ENCODE measurements at places on chromosomes 4 and X.

- no peak for DNase-seq
These were observed 9.2 kb upstream of the GPC3 start for GRCh38 chrX:133994576-133994975.

- peak; percentile 16 for DNase-seq
These were observed 112.9 kb downstream of the FRYL start for GRCh38 chr4:48667148-48667547.

DNA sequence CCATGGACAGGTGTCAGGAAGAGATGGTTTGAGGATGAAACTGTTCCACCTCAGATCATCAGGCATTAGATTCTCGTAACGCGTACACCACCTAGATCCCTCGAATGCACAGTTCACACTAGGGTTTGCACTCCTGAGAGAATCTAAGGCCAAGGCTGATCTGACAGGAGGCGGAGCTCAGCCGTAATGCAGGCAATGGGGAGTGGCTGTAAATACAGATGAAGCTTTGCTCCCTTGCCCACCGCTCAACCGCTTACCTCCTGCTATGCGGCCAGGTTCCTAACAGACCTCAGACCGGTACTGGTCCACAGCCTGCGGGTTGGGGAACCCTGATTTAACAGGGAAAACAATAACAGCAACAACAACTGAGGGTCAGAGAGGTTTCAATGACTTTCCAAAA, 2.0 kb upstream of the TEC start:
- peak; percentile 41 for DNase-seq

GRCh38 chr4:62449538-62449937, 1249.4 kb downstream of the ADGRL3 start:
- no peak for DNase-seq

- no peak for DNase-seq
These were observed 367.5 kb upstream of the CTSO start for GRCh38 chr4:156321203-156321602.

GRCh38 chr4:61520681-61521160, 320.6 kb downstream of the ADGRL3 start:
- DNase-seq, result no peak

GRCh38 chrX:16039363-16039762, 84.0 kb upstream of the GRPR start:
- no peak for DNase-seq

DNA sequence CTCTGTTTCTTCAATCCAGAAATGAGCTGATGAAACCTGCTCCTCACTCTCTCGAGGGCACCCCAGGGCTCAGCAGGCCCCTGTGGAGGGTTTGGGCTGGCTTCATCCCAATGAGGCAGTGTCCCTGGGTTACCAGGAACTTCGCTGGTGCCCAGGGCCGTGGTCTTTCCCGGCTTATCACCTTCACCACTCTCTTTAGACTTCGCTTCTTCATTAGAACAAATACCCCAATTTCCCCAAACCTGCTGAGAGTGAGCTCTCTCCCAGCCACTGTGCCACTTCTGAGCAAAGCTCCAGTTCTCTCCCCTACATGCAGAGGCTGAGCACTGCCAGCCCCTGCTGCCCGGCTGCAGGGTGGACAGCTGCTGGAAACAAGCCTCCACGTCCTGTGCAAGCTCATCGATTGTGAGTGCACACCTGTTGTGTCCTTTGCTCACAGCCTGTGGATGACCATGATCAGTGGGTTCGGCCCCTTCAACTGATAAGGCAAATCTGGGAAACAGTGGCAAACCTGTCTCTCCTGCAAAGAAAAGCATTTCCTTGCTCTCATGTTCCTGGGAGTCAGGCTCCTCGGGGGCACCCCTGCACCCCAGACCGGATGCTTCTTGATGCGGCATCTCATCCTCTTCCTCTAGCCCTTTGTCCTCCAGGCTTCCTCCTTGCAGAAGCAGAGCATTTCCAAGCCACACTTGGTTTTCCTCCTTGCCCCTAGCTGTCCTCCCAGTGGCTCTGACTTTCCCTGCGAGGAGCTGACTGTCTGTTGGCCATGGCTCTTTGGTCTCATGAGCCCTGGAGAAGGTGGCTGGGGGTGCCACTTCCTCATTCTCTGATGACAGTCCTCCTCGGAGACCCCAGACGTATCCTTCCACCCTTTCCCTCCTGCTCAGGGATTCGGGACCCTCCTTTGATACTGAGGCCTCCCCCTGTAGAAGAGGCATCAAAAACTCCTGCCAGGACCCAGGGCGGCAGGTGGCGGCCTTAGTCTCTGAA, 28.7 kb downstream of the C4orf50 start:
- no peak for DNase-seq
